Activated CD4-positive, alpha-beta T cell treated with anti-CD3 and anti-CD28 coated beads, Interleukin-2, amount 10 ng/mL, durations not matched to agents 7 days and 5 days (primary cell): ENCODE measurements at places on chromosomes 5 and 9.

- DNase-seq, result no peak
Observed at GRCh38 chr5:42015681-42016080, 90.6 kb downstream of the FBXO4 start.

GRCh38 chr9:123033352-123033751 lies at the start of gene GPR21:
GPR21 (plus strand) TSS chr9:123033667; CDS start chr9:123034567, 900 bp downstream.
- DNase-seq, result no peak

DNA sequence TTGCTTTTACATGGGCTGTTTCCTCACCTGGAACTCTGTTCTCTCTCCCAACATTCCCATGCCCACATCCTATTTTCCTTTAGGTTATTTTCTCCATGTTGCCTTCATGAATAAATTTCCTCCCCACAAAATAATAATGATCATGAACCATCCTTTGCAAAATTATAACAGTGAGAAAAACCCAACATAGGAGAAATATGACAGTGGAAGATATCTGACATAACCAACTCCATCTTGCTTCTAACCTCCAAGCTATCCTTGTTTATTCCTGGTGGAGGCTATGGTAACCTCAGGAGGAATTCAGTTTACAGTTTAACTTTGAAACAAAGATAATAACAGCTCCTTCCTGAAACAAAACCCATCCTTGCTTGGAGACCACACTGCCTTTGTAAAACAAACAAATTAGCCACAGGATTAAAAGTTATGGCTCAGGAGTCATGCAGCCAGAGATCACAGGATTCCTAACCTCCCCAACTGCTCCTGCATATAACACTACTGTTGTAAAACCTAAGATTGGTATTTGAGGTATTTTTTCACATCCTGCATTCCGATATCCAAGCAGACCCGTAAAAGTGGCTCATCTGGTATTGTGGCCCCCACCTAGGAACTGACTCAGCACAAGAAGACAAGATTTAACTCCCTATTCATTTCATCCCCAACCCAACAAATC lies 212.4 kb downstream of the TRIM32 start:
- DNase-seq, result no peak

DNA sequence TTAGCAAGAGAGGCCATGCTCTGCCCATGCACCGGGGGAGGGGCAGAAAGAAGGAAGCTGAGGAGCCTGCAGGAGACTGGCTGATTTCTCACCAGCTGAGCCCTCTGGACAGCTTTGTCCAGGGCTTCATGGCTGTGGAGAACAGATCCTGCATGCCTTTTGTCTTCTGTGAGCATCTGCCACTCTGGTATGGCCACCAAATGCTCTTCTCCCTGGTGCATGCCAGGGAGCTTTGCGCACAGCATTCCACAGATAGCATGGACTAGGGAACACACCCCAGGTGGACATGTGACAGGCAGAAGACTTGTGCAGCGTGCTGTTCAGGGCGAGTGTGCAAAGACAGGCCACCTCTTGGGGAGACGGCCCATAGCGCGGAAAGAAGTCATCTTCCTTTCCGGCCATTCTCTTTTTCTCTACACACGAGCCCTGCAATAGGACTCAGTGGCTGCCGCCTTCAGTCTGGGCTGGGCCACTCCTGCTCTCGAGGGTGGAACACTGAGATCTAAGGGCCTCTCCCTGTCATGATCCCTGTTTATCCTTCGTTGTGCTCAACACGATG lies 56.7 kb downstream of the GADD45G start:
- no peak for DNase-seq

- DNase-seq, result no peak
Observed at GRCh38 chr9:108167136-108167900, 677.7 kb upstream of the KLF4 start.

GRCh38 chr5:133639850-133640528 lies 27.6 kb upstream of the FSTL4 start:
- no peak for DNase-seq

GRCh38 chr5:65151614-65152013 lies 330.1 kb downstream of the ADAMTS6 start:
- DNase-seq, result no peak

GRCh38 chr5:10337986-10338385 lies 15.5 kb upstream of the MARCHF6 start:
- DNase-seq, result no peak

DNA sequence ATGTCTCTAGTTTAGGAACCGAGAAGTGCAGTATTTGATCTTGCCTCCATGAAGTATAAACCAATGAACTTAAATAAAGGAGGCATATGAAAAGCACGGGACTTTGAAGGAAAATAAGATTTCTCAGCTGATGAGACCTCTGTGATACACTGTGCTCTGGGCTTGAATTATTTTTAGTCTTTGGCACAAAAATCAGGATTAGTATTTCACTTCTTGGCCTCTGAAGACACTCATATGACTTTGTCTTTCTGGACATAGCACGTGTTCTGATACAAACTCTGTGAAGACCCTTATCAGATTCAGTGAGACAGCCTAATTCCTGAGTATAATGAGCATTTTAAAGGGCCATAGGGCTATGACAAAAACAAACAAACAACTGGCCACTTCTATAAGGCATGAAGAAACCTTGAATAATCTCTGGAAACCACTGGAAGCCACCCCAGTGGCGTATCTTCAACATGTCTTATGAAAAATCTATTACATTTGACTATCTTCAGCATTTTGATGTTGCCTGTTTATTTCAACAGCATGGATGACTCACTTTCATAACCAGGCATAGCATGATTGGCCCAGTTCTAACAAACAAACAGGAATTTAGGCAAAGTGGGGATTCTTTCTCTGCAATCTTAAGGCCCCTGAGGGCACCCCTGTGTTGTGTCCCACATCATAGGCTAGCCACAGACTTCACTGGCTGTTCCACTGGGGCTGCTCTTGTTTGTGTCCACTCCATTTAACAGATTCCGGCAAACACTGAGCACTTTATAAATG lies 90.3 kb upstream of the ZNF462 start:
- no peak for DNase-seq

- no peak for DNase-seq
Observed at GRCh38 chr5:127101533-127101932, 28.2 kb upstream of the C5orf63 start.

DNA sequence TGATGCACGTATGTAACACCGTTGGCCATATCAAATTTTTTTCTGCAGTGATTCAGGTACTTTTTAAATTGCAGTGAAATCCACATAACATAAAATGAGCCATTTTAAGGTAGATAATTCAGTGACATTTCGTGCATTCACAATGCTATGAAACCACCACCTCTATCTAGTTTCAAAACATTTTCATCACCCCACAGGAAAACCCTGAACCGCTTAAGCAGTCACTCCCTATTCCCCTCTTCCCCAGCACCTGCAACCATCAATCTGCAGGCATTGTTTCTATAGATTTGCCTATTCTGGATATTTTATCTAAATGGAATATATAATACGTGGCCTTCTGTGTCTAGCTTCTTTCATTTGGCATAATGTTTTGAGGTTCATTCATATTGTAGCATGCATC lies 79.2 kb downstream of the BOD1 start:
- no peak for DNase-seq

- no peak for DNase-seq
Observed at GRCh38 chr9:119662329-119662728, 293.1 kb upstream of the BRINP1 start.

DNA sequence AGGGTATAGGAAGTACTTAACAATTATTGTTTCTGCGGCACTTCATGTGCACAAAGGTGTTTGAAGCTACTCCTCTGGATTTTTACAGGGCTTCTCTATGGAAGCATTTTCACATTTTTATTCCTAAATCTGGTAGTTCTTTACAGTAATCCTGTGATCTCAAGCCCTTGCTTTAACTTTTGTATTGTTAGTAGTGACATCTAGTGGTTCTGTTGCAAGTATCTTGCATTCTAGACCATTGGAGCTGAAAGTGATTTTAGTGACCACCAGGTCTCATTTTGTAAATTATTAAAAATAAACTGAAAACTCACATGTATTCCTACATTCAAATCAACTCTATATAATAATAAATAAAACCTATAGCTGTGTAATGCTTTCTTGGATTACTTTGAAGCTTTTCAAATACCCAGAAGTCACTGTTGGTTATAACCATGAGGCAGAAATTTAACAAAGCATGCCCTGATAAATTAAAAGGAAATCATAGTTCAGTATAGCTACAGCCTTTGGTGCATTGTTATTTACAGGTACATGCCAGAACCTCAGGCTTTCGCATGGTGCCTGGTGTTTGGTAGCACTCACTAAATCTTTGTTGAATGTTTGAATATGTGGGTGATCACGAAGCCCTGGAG lies 18.9 kb downstream of the RPS23 start:
- DNase-seq, result no peak

GRCh38 chr5:167229751-167230150 lies 1061.7 kb upstream of the WWC1 start:
- DNase-seq, result no peak

DNA sequence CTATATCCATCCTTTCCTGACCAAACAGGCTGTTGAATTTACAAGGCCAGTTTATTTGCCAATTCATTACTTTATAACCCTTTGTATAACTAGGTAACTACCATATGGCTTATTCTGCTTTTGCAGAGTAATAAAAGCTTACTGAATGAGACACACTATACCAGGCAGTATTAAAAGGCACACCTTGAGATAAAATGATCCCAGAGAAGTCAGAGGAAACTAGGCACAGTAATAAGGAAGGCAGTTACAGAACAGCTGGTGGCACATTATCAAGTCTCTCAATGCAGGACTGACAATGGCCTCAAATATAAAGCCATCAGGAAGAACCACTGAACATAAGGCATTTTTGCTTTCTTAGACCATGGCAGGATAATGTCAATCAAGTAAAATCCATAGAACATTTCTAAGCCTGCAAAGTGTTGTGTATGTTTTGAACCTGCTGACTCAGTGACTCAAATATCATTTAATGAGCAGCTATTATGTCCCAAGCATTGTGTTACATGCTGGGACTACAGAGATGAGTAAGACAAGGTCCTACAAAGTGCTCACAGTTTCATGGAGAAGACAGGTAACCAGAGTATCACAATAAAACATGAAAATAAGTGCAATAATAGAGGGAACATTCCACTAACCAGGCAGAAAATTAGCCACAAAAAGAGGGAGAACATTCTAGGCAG lies 52.5 kb downstream of the OXCT1 start:
- no peak for DNase-seq

DNA sequence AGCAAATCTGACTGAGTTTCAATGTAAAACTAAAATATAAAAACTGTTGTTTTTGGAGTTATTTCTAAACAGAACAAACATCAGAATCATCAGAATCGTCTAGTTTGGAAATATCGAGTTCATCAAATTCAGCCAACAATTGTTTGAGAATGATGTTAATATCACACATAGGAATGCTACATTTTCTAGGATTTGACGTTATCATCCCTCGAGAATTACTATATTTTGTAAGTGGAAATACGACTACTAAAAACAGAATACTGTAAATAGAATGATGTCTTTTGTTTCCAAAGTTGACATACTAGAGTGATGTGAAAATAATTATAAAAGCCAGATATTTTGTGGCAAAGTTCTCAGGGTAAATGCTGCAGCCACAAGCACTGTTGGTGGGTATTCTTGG lies 805.9 kb downstream of the TLE1 start:
- no peak for DNase-seq

GRCh38 chr9:78605041-78606000 lies 308.4 kb downstream of the PSAT1 start:
- no peak for DNase-seq

DNA sequence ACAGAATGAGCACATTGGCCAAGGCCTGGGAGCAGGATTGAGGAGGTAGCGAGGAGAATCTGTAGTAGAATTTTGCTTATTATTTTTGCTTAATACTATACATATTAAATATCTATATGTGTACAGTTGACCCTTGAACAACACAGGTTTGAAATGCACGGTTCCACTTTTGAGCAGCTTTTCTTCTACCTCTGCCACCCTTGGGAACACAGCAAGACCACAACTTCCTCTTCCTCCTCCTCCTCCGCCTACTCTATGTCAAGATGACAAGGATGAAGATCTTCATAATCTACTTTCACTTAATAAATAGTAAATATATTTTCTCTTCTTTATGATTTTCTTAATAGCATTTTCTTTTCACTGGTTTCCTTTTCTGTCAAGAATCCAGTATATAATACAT lies 541.4 kb downstream of the KCTD16 start:
- DNase-seq, result no peak

DNA sequence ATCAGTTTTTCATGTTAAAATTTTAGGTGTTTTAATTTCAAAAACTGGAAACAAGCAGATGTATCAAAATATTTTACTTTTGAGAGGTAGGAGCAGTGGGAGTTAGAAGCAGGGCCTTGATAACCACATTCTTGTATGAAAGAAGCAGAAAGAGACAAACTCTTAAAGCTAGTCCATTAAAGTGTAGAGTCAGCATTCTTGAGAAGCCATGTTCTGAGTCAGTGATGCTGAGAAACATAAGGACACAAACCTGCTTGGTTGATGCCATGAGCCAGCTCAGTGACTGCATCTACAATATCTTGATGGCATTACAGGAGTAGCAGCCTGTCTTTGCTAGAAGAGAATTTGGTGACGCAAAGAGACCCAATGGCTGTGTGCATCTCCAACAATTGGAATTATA lies 826.1 kb upstream of the CTNND2 start:
- no peak for DNase-seq

GRCh38 chr9:125603478-125604021 lies 103.5 kb downstream of the MAPKAP1 start:
- no peak for DNase-seq

GRCh38 chr5:57937501-57938173 lies 455.0 kb upstream of the ACTBL2 start:
- DNase-seq, result no peak

DNA sequence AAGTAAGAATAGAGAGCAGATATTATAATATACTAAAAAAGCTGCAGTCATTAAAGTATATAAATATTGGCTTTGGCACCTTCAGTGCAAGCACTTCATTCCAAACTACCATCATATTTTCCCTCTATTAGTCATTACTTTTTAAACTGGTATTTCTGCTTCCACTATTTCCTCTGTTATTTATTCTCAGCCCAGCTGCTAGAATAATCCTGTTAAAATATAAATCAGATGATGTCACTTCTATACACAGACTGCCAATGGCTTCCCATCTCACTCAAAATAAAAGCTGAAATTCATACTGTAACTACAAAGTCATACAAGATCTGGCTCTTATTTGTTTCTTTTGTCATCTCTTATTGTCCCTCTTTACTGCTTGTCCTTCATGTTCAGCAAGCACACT lies 432.9 kb downstream of the TLE4 start:
- DNase-seq, result no peak

GRCh38 chr5:2415678-2416077 lies 335.8 kb downstream of the IRX2 start:
- DNase-seq, result no peak

DNA sequence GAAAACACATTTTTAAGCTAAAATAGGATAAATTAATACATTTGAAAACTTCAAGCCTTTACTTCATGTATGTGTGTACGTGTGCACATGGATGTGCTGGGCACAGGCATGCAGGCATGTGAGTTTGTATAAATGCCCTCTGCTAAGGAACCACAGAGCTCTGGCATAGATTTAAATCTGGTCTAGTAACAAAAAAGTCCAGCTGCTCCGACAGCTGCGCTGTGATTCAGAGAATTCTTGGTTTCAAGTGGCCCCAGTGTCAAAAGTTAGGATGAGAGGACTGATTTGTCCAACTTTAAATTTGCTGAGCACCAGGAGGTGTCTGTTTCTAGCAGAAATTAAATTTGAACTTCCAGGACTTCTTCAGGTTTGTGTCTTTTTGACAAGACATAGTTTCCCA lies 203.7 kb upstream of the TUT7 start:
- no peak for DNase-seq
